ENCODE measurements at places on chromosomes 12 and 14.

GRCh38 chr12:106903241-106903945, 52.3 kb upstream of the TMEM263 start:
- DNase-seq: peak; percentile 52

DNA sequence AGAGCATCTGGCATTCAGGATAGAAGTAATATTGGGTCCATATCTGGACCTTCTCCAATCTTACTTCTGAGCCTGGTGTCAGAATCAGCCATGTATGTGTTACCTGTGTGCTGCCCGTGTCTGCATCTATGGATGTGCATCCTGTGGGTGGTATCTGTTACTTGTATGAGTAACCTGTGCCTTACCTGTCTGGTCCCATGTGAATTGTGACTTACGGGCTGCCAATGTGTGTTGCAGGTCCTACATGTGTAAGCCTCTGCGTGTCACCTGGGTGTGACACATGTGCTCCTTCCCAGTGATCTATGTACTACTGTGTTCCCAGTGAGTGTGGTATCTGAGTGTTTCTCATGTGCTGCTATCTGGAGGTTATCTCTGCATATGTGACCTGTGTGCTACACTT, 208.4 kb downstream of the ADGRD1 start:
- no peak for DNase-seq

DNA sequence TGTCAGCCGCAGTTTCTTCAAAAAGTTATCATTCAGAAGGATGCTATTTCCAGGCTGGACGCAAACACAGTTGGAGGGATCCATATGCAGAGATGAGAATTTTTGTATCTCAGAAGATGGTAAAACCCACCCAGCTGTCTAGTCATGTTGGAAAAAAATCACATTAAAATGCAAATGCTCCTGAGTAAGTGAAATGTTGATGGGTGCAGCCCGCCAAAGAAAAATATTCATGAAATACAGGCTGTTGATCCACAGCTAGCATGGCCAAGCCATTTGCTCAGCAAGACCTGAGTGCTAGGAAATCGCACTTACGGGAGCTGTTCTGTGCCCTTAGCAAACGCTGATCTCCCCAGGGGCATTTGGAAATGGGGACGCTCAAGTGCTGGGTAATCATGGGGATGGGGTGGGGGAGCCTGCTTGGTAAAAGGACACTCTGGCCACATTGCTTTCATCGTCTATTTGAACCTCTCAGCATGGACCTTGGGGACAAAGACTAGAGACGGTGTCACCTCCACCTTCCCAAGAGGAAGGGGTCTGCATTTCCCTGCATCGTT, 25.7 kb downstream of the TUNAR start:
- no peak for DNase-seq

GRCh38 chr14:87334997-87335685, 657.8 kb downstream of the GALC start:
- DNase-seq: no peak

DNA sequence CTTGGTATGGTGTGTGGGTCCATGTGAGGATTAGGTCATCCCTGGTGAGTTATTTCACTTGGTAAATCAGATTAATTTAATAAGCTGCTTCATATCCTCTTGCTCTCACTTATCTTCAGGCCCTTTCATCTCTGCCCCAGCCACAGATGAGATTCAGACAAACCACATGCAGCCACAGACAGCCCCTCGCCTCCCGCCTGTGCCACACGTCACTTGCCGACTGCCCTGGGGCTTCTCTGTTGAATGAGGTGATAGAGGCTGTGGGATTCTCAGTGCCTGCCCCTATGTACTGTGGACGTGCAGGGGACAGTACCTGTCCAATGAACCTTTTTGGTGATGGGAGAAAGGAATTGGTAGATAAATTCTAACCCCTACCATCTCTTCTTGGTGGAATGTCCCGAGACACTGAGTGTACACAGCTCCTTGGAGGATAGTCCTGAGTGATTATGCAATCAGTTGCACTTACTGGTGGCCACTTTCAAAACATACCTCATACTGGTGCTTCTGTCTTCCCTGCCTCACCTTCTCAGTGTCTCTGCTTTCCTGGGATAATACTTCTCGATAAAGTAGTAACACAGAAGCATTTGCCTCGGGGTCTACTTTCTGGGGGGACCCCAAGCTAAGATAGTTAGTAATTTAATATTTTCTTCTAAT, 248.7 kb downstream of the TTC6 start:
- DNase-seq: no peak

DNA sequence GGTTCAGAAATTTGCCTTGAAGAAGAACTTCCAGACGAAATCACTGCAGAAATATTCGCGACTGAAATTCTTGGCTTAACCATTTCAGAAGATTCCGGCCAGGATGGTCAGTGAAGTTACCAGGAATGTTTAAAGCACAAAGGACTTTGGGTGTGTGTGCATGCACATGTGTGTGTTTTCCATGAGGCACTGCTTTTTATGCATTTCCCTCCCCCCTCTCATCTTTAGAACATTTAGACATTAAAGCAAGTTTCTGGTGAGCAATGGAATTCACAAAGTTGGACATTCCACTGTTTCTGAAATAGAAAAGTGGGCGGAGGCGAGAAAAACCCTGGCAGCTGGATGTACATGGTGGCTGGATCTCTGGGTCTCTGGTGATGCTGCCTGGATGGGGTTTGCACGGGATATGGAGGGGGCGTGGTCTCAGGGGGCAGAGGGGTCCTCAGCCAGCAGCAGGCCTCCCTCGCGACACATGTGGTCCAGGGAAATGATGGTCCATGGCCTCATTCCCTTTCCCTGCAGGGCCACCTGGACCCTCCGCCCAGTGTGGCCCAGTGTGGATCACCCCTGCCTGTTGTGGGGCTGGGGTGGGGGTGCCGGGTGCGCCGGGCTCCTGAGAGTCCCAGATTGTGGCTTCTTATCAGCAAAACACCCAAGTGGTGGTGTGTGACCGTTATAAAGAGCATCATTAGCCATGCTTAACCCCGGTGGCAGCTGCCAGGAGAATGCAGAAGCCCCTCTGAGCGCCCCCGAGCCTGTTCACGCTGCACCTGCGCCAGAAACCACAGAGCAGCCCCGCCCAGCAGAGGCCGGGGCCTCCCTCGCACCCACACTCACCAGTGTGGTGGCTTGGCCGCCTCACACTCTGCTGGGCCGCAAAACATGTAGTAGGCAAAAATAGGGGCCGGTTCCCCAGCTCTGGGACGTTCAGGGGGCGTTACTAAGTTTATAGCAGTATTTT, 17.8 kb upstream of the BCL7A start:
- DNase-seq: no peak

DNA sequence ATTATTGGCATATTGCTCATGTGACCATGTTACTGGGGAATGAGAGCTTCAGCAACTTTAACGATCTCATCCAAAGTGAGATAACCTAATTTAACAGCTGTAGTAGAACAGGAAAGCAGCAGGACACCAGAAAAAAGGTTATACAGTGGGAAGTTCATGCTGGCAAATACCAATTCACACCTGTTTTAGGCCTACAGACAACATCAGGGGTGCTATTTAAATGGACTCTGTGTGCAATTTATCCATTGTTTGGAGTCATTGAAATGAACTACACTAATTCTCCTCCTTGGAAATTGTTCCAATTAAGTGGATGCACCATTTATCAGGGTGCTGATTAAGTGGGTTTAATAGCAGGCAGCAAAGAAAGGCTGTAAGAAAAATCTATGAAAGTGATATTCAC, 424.4 kb upstream of the LMO3 start:
- no peak for DNase-seq

- DNase-seq: no peak
These were observed 361.9 kb upstream of the FKBP4 start for GRCh38 chr12:2432856-2433255.

DNA sequence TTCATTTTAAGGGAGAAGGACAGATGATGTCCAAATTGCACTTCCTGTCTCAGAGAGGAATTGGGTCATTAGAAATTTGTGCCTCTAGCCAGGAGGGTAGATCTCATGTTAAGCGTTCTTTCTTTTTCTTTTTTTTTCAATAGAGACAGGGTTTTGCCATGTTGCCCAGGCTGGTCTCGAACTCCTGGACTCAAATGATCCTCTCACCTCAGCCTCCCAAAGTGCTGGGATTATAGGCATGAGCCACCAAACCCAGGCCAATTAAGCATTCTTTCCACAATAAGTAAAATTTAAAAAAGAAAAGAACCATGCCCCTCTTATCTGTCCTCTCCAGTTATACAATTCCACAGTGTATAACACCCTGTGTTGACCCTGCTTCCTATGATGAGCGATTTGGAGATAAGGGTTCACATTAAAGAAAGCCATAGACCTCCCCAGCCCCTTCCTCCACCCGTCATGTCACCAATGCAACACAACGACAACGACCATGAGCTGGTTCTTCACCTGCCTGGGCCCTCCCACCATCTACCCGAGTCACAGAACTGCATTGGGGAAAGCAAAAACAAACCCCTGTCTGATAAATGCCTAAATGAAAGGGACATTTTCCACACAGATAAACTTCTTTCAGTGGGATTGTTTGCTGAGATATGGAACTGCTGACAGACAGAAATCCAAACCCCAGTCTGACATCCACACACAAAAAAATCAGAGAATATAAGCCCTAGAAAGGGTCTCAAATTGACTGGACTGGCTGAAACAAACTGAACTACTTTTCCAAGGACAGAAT, 37.3 kb downstream of the SSH1 start:
- DNase-seq: no peak

- no peak for DNase-seq
These were observed 98.0 kb downstream of the VCPKMT start for GRCh38 chr14:50018201-50018932.

GRCh38 chr12:68117661-68118060, 41.9 kb downstream of the IFNG start:
- DNase-seq: no peak

GRCh38 chr12:108597559-108598471, at the start of gene TMEM119:
TSS of gene TMEM119 (minus strand) at chr12:108598084. CDS start at chr12:108592383, 5,701 bp downstream.
- no peak for DNase-seq

- DNase-seq: no peak
These were observed 62.8 kb upstream of the DIO3 start for GRCh38 chr14:101498526-101498860.

DNA sequence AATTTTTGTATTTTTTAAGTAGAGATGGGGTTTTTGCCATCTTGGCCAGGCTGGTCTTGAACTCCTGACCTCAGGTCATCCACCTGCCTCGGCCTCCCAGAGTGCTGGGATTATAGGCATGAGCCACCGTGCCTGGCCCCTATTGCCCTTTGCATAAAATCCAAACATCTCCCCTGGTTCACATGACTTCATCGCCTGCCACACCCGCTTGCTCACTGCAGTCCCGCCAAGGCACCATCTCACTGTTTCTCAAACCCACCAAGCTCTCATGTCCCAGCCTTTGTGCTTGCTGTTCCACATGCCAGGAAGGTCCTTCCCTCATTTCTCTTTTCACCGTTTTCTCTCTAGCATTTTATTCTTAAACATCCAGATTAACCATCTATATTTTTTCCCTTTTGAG, 9.7 kb downstream of the RHOF start:
- DNase-seq: no peak

DNA sequence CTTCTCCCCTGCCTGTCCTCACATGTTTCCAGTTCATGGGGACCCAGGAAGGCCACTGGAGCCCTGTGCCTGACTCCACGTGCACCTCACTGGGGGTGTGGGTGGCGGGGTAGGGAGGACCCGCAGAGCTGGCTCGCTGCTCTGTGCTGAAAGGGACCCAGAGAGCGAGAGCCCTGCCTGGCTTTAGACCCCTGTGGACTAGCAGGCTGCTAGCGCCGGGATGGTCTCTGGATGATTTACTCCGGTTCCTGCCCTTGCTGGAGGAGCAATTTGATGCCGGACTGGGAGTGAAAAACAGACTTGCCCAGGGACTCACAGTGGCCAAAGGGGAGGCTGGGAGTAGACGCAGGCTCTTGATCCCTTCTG, 49.0 kb downstream of the NTF3 start:
- no peak for DNase-seq

- no peak for DNase-seq
These were observed 56.9 kb upstream of the E2F7 start for GRCh38 chr12:77122236-77122635.

DNA sequence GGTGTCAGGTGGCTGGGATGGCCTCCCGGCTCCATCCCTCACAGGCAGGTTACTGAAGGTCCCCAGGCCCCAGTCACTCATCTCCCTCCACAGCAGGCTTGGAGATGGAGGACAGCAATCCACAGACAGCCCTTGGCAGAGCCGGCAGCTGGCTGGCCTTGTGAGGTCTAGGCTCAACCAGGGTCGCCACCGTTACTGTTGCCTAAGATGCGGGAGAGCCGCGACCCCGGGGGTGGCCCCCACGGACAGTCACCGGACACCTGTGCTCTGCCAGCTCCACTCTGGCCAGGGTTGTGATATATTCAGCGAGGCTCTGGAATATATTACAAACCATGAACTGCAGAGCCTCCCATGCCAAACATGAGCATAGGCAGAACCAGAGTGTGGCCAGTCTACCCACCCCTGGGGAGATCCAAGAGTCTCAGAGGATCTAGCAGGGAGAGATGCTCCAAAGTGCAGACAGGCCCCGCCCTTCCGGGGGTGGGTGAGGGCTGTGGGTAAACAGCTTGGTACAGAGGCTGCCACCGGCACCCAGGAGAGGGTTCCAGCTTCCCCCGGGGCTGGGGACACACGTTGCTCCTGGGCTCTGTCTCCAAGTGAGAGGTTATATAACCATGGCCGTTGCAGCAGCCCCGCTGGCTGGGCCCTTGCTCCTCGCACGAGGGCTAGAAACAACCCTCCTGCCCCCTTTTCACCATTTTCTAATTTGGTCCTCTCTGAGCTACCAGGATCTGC, 55.9 kb upstream of the DIO3 start:
- no peak for DNase-seq

DNA sequence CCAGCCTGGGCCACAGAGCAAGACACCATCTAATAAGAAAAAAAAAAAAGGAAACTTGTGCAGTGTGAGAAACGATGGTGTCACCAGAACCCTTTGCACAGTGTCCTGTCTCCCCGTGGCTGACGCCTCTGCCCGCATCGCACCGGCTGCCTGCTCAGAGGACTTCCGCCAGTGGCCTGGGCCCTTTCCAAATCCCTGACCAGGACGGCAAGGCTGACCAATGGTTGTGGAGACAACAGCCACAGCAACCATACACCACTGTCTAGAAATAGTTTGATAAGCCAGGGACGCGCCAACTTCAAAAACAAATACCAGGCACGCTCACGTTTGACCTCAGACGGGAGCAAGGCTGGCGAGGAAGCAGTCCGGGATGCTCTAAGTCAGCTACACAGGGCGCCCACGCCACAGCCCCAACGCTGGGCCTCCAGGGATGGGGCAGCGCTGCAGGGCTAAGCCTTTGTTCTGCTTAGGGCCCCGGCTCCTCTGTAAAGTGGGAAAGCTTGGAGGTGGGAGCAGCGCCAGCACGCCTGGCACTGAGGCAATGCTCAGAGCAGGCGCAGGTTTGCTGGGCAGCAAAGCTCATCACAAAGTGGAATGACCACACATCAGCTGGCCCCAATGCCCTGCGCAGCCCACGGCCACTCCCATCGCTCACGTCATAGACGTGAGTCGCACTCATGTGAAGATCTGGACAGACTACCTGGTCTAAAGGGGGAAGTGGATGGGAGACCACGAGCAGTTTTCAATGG, 12.5 kb downstream of the PGAM5 start:
- DNase-seq: no peak

GRCh38 chr12:68180792-68181744, 21.5 kb upstream of the IFNG start:
- DNase-seq: peak; percentile 73

All from CD4-positive, CD25-positive, alpha-beta regulatory T cell (primary cell).